NCI-H524 (cell line): ENCODE measurements at places on chromosomes 16 and 17.

- DNase-seq: no peak
Measured at GRCh38 chr16:72291531-72291981, 119.6 kb upstream of the PMFBP1 start.

DNA sequence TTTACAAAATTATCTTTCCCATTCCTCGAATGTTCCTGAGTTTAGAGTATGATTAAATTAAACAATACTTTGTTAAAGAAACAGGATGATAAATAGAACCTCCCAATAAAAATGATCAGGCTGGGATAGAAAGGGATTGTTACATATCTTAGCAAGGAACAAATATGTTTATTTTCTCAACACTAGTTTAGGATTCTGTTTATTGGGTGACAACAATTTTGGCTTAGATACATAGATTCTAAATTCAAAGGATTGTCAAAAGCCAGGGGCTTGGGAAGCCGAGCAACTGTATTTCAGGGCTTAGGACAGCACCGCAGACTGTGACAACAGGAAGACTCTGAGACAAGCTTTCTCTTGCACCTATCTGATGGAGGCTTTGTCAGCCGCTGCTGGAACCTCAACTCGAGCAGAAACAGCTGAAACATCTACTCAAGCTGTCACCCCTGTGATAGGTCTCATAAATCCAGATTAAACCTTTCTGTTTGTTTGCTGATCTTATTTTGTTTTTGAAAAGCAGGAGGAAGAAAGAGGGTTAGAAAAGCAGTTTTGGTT, 562.8 kb upstream of the ZFHX3 start:
- no peak for DNase-seq

DNA sequence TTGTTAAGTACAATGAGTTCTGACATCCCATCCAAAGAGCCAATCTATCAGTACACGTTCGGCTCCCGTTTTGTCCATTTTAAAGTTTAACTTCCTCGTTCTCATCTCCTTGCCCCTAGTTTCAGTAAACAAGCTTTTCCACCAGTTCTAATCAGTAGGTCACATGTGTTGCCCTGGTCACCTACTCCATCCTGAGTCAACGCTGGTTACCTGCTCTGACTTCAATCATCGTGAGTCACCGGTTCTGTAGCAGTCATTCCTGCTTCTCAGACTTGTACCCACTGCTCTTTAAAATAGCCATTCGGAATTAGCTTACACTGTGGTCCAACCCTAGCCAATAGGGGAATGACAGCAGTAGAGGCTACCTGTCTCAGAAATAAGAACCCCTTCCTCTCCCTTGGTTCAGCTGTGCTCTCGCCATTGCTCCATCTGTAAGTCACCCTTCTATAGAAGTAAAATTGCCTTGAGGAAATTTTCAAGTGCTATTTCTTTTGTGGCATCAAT, 191.0 kb downstream of the CPPED1 start:
- DNase-seq: no peak

GRCh38 chr16:3731126-3731935, 14.0 kb upstream of the TRAP1 start:
- no peak for DNase-seq

GRCh38 chr17:28364665-28365363, at the start of gene SEBOX:
SEBOX (minus strand) TSS chr17:28365199; CDS start chr17:28365151, 48 bp downstream.
- DNase-seq: no peak

DNA sequence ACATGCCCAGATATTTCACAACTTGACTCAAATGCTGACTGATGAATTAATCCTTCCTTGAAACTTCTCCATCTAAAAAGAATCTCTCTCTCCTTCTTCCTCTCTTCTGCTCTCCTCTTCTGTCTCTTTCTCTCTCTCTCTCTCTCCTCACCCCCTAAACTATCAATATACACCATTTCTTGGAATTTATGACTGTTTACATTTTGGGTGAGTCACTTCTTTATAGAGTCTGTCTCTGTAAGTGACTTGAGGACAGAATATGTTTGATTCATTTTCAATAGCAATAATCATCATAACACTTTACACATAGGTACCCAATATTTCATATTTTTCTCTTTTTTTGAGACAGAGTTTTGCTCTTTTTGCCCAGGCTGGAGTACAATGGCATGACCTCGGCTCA, 15.3 kb downstream of the OR3A1 start:
- no peak for DNase-seq

GRCh38 chr16:14249291-14250032, 178.3 kb downstream of the MRTFB start:
- no peak for DNase-seq

DNA sequence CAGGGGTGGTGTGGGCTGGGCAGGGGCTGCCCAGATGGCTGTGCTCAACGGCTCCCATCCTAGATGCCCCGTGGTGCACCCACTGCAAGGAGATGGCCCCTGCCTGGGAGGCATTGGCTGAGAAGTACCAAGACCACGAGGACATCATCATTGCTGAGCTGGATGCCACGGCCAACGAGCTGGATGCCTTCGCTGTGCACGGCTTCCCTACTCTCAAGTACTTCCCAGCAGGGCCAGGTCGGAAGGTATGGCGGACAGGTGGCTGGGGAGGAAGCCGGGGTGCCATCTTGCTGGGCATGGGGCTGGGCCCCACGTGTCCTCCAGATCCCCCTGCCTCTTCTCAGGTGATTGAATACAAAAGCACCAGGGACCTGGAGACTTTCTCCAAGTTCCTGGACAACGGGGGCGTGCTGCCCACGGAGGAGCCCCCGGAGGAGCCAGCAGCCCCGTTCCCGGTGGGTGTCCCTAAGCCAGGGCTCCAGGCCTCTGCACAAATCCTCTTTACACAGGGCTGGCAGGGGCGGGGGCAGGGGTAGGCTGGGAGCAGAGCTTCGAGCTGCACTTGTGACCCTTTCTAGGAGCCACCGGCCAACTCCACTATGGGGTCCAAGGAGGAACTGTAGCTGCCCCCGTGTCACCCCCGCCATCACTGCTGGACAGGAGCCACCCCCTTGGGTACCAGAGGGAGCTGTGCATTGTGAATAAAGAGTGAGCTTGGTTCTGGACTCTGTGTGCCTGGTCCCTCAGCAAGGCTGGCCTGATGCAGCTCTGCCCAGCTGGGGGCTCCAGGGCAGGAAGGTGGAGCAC, 3.7 kb downstream of the PDIA2 start:
- DNase-seq: no peak

DNA sequence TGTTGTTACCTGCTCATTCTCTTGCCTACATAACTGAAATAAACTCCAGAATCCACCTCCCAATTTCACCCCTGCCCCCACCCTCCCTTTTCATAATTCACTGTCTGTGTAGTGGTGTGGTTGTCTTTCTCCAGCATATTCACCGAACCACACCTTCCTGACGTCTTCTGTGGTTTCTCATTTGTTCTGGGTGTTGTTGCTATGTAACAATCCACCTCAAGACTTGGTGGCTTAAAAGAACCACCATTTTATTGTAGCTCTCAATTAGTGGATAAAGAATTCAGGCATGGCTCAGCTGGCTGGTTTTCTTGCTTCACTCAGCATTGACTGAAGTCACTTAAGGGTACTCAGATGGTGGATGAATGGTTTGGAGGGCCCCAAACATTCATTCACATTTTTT, 229.8 kb downstream of the MAF start:
- DNase-seq: no peak

DNA sequence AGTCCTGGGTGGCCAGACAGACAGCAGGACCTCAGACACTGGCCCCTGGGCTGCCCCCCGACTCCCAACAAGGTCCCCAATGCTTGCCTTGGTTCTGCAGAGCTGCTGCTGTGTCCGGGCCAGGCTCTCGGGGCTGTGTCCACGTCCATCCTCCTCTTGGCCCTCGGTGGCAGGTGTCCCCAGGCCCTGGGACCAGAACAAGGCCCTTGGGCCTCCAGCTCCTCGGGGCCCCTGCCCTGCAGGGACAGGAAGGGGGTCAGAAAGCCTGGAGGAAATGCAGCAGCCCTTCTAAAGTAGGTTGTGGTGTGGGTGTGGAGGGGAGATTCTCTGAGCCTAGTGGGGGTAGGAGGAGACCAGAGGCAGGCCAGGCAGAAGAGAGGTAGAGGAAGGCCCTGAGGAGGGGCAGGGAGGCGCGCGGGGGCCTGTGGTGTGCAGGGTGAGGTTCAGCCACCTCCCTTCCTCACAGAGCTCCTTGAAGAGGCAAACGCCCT, 2.5 kb upstream of the AXIN1 start:
- no peak for DNase-seq

DNA sequence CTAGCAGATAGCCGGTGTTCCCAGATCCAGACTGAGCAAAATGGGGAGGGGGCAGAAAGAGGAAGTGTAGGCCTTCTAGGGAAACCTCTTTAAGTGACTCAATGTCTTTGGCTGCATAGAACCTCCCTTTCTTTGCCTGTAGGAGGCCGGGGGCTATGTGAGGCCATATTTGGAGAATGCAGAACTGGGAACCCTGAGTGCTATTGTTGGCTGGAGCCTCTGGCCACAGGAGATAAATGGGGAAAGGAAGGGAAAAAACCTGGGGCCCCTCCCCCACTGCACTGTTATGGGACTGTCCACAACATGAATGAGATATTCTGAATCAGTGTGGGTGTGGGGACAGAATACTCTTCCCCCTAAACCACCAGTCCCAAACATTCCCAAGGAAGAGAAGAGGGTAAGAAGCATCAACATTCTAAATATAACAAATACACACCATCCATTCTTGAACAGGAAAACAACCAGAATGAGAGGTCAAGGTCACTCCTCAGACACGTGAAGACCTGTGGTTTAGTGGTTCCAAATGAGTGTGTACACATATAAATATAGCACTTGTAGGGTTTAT, 2.4 kb downstream of the VPS25 start:
- DNase-seq: no peak

DNA sequence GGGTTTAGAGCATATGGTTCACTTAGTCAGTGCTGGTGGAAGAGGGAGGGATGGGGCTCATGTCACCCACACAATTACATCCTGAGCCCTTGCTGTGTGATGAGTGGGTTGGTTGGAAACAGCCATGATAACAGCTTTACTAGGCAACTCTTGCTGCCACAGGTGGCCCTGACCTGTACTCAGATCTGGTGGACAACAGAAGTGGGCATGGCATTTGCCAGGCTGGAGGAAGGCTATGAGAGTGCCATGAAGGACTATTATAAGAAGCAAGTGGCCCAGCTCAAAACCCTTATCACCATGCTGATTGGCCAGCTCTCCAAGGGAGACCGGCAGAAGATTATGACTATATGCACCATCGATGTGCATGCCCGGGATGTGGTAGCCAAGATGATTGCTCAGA, 105.8 kb downstream of the DNAH9 start:
- no peak for DNase-seq

DNA sequence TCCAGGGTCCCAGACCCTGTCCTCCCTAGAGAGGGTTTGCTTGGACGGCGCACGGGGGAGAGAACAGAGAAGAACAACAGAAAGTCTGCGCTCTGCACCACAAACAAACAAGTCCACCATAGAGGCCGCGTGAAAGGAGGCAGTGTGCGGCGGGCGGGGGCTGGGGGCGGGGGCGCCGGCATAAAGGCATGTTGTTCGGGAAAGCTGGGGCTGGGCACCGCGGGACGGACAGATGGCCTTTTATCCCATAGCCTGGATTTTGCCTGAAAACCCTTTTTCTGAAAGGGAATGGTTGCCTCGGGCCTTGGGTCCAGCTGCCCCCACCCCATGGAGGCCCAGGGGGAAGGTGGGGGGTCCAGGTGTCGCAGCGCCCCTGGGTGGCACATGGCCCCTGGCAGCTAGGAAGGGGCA, 26.0 kb downstream of the FA2H start:
- DNase-seq: no peak

- DNase-seq: no peak
Measured at GRCh38 chr17:39792526-39793221, 54.9 kb downstream of the GRB7 start.

GRCh38 chr17:71762526-71762925, 358.3 kb upstream of the SOX9 start:
- no peak for DNase-seq

GRCh38 chr17:47106130-47106529, 83.0 kb downstream of the CDC27 start:
- DNase-seq: no peak

DNA sequence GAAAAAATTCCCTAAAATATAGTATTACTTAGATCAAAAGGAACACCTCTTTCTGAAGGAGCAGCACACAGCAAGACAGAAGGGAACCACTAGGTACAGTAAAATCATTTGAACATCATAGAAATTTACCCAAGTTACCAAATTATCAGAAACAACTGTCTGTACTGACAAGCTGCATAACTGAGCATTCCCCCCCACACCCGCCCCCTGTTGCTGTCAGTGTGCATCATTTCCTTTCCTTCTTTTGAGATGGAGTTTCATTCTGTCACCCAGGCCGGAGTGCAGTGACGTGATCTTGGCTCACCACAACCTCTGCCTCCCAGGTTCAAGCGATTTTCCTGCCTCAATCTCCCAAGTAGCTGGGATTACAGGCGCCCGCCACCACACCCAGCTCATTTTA, 120.7 kb downstream of the TRIM37 start:
- DNase-seq: no peak

GRCh38 chr17:67506966-67507365, 129.9 kb downstream of the PITPNC1 start:
- DNase-seq: no peak

- no peak for DNase-seq
Measured at GRCh38 chr17:48375356-48375755, 54.7 kb downstream of the SKAP1 start.

DNA sequence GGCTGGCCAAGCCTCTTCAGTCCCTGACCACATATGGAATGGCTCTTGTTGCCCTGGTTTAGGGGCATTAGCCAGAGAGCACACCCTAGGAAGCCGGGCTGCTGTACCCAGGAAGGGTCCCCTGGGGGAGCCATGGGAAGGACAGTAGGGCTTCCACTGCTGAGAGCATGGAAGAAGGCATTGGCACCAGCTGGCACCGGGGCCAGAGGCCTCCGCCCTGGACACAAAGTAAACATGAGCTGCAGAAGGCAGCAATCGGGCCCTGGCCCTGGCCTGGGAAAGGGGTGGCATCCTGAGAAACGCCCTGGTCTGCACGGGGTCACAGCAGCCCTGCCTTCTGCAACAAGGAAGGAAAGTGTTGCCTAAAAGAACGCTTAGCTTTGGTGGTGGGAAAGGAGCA, 49.4 kb downstream of the VAC14 start:
- DNase-seq: no peak

DNA sequence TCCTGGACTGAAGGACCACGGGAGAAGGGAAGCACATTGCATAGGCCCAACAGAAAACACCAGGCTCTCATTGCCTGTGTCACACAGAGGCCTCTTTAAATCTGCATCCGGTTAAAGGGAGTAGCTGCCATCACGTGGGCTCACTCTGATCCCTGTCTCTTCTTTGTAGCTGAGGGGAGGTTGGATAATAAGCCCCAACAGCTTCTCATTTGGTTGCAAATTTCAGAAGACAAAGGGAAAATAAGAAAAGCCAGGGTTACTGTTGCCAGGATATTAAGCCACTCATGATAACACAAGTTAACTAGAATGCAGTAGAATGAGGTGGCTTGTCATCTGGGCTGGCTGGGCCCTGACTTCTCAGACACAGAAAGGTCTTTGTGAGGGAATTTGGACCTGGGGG, 325.1 kb upstream of the ERCC4 start:
- DNase-seq: no peak

GRCh38 chr17:59485946-59486345, 79.5 kb upstream of the DHX40 start:
- DNase-seq: no peak

- DNase-seq: no peak
Measured at GRCh38 chr17:82839617-82840292, at the start of gene ZNF750. ZNF750 (minus strand) TSS chr17:82840022; CDS start chr17:82832454, 7,568 bp downstream.
